AG10803 (cell line): ENCODE measurements at places on chromosomes 12 and 14.

DNA sequence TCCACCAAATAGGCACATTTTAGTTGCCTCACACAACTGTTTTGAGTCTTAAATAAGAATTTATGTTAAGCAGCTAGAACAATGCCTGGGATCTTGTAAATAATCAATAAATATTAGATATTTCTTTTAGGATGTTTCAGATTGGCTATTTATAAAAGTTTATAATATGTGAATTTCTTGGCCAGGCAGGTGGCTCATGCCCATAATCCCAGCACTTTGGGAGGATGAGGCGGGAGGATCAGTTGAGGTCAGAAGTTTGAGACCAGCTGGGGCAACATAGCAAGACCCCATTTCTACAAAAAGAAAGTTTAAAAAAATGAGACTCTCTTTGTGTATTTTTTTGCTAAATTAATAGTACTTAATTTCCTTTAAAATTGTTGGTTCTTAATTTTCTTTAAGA is 21.8 kb downstream of the ARG2 start:
- no peak for DNase-seq

- DNase-seq, result no peak
Observed at GRCh38 chr14:86404425-86404824, 874.5 kb downstream of the FLRT2 start.

DNA sequence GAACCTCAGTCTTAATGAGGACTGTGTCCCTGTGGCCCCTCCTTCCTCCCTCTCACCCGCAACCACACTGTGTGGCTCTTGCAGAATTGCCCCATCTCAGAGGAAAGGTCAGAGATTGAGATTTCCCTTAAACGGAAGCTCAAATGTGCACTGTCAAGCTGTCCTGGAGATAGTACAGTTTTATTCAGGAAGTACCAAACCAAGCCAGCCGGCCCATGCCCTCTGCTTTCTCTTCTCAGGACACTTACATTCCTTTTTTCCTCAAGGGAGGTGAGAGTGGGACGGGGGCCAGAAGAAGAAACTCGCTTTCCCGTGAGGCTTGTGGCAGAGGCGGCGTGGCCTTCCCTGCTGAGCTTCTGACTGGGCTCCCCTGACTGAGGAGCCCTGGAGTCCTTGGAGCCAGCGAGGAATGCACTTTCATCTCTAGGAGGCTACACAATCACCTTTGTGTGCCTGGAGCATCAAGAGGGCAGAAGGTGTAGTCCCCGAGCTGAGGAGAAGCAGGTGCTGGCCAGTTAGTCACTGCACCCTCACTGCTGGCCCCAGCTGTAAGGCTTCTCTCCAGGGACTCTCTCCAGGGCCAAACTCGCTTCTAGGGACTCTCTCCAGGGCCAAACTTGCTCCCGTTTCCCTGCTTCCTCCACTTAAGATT is 24.1 kb upstream of the ATP2A2 start:
- DNase-seq, result no peak

GRCh38 chr14:104168603-104169002 is 30.2 kb downstream of the KIF26A start:
- no peak for DNase-seq

DNA sequence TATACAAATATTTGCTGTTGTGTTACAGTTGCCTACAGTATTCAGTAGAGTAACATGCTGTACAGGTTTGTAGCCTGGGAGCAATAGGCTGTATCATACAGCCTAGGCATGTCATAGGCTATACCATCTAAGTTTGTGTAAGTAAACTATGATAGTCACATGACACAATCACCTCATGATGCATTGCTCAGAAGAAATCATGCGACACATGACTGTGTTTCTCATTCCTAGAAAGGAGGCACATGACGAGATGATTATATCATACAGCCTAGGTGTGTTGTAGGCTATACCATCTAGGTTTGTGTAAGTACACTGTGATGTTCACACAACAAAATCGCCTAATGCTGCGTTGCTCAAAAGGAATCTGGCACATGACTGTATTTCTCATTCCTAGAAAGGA is 31.9 kb downstream of the NOPCHAP1 start:
- DNase-seq, result no peak

- no peak for DNase-seq
Observed at GRCh38 chr12:4720637-4720995, 416 bp downstream of the GALNT8 start.

GRCh38 chr12:121893961-121894460 is 5.4 kb downstream of the PSMD9 start:
- peak; percentile 54 for DNase-seq

- DNase-seq, result peak; percentile 26
Observed at GRCh38 chr12:100661300-100661951, 87.9 kb downstream of the GAS2L3 start.

- DNase-seq, result peak; percentile 31
Observed at GRCh38 chr14:54369343-54369742, 27.5 kb upstream of the CDKN3 start.

DNA sequence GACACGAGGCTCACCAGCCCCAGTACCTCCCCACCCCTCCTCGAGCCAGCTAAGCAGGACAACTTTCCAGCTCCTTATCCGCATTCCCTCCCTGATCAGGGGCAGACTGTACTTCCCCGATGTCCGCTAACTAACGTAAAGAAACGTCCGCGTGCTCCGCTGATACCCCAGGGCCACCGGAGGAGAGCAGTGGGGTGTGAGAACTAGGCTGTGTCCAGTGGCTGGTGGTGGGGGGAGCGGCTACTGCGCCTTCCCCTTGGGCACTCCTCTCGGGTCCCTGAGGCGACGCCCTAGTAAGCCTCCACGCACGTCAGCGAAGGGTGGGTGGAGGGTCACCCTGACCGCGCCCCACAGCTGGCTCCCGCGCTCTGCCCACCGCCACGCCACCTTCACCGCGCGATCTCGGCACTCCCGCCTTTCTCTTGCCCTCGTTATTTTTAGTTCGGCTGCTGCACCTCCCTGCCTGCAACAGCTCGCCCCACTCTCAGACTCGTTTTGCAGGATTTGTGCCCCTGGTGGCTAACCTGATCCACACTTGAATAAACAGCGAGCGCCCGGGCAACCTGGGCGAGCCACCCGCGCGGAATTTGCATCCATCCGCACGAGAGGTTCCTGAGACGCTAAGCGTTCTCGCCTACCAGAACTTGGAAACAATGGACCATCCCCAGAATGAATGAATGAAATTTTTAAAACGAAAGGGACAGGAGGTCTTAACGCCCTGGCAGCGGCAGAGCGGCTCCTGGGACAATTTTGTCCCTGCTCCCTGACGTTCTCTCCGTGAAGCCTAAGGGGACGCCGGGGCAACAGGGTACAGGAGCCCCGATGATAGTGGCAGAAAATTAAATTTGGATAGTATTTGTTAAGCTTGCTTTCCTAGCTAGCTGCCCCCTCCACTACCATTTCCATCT is 6.9 kb upstream of the BMP4 start:
- no peak for DNase-seq

DNA sequence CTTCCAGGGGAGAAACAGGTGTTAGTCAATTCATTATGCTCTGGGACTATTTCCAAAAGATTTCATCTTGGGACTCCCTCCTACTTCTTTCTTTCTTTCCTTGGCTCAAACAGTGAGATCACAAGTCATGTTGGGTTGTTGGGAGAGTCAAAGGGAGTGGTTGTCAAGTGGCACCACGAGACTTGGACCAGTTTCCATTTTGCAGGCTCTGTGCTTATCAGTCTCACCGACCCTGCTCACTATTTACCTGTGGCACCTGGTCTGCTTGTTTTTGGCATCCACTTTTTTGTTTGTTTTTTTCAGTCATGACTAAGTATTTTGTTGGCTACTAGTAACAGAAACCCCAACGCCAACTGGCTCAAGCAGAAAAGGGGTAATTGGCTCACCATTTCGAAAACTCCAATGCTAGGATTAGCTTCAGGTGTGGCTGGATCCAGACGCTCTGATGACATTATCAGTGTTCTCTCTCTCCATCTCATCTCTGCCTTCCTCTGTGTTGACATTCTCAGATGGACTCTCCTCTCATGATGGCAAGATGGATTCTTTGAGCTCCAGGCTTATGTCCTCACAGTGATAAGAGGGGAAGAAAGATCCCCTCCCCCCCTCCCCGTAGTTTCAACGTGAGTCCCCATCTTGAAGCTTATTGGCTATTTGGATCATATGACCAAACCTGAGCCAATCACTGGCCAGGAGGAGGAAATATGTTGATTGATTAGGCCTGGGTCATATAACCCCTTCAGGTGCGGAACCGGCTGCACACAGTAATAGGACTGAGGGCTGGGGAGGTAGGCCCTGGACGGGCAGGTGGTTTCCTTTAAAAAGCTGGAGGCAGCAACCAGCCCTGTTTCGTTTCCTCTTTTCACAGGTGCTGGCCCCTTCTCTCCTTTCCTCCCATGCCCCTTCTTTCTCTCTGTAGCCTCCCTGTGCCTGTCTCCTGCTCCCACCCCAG is 84.2 kb downstream of the AACS start:
- no peak for DNase-seq

DNA sequence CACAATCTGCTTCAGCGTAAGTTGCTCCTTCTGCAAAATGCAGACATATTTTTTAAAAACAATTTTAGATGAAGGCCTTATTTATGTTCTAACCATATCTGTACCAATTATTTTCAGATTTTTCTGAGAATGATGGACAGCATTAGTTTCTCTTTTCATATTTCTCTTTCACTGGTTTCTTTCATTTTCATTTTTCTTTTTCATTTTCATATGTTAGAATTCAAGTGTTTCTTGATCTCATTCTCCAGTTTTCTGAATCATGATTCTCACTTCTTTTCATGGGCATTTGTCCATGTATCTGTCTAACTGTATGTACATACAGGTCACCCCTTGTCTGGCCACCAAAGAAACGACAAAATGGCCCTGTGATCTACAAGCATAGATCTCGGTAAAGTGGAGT is 346.6 kb downstream of the NAV3 start:
- no peak for DNase-seq

- peak; percentile 45 for DNase-seq
Observed at GRCh38 chr12:5593086-5593485, 161.2 kb downstream of the NTF3 start.

GRCh38 chr14:100221533-100222223 is 17.3 kb upstream of the YY1 start:
- peak; percentile 46 for DNase-seq

DNA sequence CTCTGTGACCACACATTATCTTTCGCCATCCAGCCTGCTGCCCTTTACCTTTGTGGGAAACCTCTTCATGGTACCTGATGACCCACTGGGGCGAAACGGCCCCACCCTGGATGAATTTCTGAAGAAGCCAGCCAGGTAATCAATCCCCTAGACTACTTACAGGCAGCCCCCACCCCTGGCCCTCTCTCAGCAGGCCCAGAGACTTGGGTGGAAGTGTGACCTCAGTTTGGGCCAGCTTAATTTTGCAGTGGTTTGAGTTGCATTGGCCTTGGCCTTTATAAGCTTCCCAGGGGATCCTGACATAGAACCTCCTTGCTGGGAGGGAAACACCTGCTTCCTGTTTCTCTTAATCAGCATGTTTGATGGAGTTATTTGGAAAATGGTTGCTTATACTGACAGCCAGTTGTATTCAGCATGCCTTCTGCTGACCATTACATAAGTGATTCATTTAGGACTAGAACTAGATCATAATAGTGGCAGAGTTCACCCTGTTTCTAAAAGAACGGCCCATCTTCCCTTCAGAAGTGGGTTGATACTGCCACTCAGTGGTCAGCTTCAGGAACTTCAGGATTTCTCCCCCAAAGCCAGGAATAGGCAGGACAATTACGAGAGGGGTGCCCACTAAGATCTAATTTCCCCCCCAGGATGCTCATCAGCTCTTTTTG is 6.1 kb downstream of the SDR39U1 start:
- peak; percentile 79 for DNase-seq

DNA sequence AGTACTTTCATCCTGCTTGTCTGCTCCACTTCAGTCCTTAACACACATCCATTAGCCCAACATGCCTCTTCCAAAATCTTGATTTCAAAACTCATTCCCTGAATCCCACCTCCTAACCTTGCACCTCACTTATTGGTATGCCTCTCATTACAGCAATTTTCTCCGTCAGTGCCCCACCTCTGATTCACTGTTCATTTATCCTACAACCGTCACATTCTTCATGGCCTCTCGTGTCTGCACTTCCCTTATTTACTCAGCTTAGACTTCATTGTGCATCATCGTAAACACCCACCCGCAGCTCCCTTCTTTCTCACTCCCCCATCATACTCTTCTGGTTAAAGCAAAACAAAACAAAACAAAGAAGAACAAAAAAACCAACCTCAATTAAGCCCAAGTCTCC is 160.6 kb upstream of the HMGA2 start:
- no peak for DNase-seq

- no peak for DNase-seq
Observed at GRCh38 chr12:109250523-109250922, 58.6 kb downstream of the FOXN4 start.

DNA sequence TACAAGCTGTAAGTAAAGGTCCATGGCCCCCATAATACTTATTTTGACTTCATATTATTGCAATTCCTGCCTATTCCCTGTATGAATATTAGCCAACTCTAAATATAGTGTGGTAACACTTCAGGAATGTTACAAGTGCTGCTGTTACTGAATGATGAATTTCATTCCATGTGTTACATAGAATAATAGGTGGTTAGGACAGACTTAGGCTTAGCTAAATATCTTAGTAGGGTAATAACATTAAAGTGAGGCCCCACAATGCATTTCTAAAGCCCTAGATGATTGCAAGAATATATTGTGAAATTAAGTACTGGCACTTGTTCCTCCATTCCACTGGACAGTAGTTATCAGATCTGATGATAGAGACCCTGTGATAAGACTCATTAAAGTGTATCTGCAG is 182.7 kb downstream of the PCNX1 start:
- DNase-seq, result peak; percentile 70

- peak; percentile 44 for DNase-seq
Observed at GRCh38 chr12:77847060-77847541, 16.4 kb downstream of the NAV3 start.

DNA sequence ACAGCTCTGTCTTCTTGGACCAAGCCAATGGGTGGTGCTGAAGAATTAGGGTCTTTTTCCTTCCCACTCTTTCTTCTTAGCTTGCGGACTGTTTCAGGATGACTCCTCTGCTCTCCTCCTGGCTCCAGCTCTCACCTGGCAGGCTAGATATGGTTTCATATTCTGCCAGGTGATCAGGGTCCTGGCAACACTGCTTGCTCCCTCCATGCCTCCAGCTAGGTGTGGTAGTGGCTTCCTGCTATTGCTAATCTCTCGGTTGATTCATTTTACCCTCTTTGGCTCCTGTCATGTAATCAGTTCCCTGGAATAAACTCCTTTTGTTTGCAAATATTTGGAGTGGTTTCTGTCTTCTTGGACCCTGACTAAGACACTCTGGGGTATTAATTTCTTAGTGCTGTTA is 4.3 kb upstream of the GZMH start:
- no peak for DNase-seq

- DNase-seq, result no peak
Observed at GRCh38 chr12:111309584-111309983, 59.3 kb downstream of the PHETA1 start.

- no peak for DNase-seq
Observed at GRCh38 chr12:111251787-111252186, 117.1 kb downstream of the PHETA1 start.
